ENCODE measurements at places on chromosomes 13 and 19.

DNA sequence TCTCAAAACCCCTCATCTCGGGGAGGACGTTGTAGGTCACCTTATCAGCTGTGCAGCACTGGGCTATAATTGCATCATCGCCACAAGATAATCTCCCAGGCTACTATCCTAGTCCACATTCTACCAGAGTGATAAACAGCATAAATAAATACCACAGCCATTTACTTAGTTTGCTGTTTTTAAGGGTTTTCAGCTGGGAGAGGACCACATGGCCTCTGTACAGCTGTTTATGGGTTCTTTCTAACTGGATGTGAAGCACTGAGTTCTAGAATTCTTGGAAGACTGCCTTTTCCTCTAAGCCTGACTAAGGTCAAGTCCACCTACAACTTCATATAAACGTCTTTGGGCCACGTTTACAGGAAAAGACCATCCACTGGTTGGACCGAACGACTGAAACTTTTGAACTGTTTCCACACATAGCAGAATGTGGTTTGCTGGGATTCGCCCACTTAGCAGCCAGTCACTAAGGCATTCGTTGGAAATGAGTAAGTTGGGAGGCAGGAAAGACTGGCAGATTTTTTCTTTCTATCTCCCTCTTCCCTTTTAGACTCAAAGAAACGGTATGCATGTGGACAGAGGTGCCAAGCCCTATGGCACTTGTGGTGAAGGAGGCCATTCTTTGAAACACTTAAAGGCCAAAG, 752.5 kb upstream of the SGCG start:
- no peak for DNase-seq

DNA sequence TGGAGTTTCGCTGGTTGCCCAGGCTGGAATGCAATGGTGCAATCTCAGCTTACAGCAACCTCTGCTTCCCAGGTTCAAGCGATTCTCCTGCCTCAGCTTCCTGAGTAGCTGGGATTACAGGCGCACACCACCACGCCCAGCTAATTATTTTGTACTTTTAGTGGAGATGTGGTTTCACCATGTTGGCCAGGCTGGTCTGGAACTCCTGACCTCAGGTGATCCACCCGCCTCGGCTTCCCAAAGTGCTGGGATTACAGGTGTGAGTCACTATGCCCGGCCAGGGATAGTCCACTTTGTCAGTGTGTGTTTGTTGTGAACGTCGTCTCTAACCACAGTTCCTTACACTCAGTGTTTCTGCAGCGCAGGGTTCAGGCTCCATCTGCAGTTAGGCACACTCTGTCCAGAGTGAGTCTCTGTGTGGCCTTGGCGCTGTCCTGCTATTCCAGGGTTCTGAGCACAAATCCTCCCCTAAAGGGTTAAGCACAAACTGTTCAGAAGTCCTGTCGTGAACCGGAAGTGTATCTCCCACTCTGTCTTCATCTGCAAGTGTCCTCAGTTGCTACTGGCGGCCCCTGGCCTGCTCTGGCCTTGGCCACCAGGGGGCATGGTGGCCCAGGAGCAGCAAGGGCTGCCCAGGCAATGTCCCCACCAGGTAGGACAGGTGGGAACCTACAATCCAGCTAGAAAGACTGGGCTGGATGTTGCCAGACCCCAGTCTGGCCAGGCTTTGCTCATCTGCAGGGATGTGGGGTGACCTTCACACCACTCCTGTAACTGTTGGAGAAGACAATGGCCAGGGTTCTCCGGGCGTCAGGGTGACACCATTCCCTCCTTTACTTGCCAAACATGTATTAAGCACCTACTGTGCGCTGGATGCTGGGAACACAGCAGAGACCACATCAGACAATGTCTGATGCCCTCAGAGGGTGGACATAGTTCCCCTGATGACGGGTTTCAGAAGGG, 38.8 kb upstream of the GATAD2A start:
- peak; percentile 59 for DNase-seq

DNA sequence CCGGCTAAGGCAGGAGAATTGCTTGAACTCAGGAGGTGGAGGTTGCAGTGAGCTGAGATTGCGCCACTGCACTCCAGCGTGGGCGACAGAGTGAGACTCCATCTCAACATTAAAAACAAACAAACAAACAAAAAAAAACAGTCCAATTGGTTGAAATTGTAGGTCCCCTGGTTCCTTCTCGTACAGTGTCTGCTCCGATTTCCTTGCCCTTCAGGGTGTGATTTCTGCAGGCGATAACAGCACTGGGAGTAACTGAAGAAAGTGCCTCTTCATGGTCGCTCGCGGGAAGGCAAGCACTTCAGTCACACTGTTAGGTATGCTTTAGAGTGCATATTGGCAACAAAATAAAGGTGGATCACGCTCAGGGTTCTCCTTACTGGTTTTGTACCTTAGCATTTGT, 39.7 kb downstream of the TPT1 start:
- no peak for DNase-seq

DNA sequence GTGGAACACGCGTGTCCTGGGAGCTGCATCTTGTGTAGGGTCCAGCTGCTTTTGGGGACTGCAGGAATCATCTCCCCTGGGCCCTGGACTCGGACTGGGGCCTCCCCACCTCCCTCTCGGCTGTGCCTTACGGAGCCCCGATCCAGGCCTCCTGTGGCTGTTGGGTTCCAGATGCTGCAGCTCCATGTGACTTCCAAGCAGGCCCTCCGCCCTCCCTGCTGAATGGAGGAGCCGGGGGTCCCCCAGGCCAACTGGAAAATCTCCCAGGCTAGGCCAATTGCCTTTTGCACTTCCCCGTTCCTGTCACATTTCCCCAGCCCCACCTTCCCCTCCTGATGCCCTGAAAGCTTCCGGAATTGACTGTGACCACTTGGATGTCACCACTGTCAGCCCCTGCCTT, 6.2 kb upstream of the PGLS start:
- DNase-seq: no peak

- DNase-seq: no peak
Observed at GRCh38 chr13:33871207-33872004, 53.5 kb downstream of the RFC3 start.

DNA sequence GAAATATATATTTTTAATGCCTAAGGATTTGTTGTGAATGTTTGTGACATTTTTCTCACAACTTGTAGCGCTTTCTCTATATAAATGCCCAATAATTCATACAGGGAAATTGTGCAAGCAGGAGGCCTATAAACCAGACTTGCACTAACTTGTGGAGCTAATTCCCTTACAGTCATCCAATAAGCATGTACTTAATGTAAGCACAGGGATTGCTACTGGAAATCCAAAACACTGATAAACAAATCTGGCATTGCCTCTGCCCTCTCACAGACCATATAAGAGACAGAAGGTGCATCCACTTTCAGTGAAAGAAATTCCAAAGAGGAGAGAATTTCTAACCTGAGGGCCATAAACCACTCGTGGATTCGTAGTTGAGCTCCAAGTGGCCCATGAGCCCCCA, 518.8 kb downstream of the MYO16 start:
- DNase-seq: peak; percentile 66

GRCh38 chr19:52993342-52994178, 20.2 kb upstream of the ERVV-1 start:
- peak; percentile 71 for DNase-seq

GRCh38 chr19:4523306-4524110, 5.2 kb upstream of the PLIN4 start:
- DNase-seq: peak; percentile 6

DNA sequence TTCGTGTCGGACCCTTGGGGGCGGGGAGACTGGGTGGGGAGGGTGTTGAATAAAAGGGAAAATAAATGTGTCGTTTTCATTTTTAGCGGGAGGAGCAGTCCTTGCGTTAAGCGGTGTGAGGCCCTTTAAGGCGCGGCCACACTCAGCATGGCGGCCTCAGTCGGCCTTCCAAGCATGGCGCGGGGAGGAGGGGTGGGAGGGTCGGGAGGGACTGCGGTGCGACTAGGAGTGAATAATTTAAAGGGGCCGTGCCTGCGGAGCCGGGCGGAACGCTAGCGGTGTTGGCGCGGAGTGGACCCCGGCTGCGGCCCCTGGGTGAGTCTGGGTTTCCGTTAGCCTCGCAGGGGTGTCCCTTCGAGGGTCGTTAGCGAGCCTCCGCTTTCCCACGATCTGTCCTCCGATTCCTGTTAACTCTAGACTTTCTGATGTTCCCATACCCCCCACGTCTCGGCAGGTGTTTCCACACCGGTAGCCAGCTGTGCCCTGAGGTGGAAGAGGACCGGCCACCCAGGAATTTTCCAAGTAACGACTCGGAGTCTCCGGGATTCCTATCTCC, 1.5 kb upstream of the PNPLA6 start:
- DNase-seq: peak; percentile 85

GRCh38 chr13:28313579-28313978, 175.2 kb downstream of the PAN3 start:
- DNase-seq: peak; percentile 26

- DNase-seq: no peak
Observed at GRCh38 chr19:6258812-6259311, 20.9 kb downstream of the MLLT1 start.

Data from fibroblast of upper back skin (primary cell).